Stimulated activated CD4-positive, alpha-beta T cell treated with anti-CD3 and anti-CD28 coated beads, Interleukin-4, amount 100 ng/mL, for 48 hours (primary cell): ENCODE measurements at places on chromosomes 6 and 20.

- no peak for DNase-seq
Observed at GRCh38 chr20:53050338-53050737, 78.2 kb downstream of the TSHZ2 start.

GRCh38 chr20:41135187-41135887, 2.0 kb upstream of the PLCG1 start:
- DNase-seq: no peak

GRCh38 chr6:162560891-162561290, 166.7 kb downstream of the PRKN start:
- no peak for DNase-seq

- DNase-seq: no peak
Observed at GRCh38 chr20:3842348-3842930, 4.2 kb upstream of the MAVS start.

- DNase-seq: no peak
Observed at GRCh38 chr6:38370653-38371601, 268.8 kb downstream of the BTBD9 start.

DNA sequence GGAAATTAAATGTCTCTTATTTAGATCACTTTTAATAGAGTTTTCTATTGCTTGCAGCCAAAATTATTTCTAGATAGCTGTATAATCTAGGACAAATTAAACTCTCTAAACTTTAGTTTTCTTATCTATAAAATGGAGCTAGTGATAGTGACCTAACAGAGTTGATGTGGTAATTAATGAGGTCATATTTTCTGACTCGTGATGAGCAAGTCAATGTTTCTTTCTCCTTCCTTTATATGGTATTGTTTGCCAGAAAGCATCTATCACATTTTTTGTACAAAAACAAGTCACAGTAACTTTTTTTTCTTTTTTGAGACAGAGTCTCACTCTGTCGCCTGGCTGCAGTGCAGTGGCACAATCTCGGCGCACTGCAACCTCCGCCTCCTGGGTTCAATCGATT, 267.7 kb downstream of the FARS2 start:
- no peak for DNase-seq

DNA sequence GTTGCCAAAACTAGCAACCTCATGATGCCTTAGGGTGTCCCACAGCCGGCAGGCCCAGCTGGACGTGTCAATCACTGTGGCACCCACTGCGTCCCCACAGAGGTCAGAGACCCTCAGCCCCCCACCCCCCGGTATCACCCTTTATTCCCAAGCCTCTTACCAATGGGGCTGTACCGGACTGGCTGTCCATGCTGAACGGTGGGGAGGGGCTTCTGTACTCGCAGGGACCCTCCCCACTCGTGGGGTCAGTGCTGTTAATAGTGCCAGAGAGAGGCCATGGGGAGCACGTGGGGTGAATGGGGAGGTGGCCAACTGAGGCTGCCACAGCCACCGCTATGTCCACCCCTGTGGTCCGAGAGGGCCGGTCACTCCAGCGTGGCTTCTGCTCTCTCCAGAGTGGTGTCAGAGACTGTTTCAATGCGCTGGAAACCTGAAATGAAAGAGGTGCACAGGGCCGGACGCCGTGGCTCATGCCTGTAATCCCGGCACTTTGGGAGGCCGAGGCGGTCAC, 68.6 kb downstream of the THBS2 start:
- no peak for DNase-seq

DNA sequence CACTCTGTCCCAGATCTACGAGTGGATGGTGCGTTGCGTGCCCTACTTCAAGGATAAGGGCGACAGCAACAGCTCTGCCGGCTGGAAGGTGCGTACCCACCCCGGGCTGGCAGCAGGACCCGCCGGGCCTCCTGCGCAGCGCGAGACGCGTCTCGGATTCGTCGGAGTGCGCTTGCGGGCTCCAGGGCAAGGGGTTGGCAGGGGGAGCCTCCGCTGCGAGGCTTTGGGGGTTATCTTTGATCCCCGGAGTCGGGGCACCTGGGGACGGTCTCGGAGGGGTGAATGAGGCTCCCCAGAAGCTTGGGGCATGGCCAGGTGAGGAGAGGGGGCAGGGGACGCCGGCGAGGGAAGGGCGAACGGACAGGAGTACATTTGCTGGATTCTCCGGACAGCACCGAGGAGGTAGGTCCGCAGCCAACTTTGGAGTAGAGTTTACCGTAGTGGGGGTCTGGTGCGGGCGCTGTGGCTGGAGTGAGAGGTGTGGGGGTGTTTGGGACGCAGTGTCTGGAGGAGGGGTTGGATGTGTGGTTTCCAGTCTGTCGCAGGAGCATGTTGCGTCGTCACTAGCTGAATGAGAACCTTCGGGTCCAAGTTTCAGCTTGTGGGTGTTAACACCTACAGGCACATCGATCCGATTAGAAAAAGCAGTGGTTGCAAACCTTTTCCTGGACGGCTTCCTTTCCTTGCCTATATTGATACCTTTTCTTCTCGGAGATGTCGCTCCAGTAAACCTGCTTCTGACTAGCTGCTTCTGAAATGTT, 1.2 kb downstream of the FOXO3 start:
- no peak for DNase-seq

DNA sequence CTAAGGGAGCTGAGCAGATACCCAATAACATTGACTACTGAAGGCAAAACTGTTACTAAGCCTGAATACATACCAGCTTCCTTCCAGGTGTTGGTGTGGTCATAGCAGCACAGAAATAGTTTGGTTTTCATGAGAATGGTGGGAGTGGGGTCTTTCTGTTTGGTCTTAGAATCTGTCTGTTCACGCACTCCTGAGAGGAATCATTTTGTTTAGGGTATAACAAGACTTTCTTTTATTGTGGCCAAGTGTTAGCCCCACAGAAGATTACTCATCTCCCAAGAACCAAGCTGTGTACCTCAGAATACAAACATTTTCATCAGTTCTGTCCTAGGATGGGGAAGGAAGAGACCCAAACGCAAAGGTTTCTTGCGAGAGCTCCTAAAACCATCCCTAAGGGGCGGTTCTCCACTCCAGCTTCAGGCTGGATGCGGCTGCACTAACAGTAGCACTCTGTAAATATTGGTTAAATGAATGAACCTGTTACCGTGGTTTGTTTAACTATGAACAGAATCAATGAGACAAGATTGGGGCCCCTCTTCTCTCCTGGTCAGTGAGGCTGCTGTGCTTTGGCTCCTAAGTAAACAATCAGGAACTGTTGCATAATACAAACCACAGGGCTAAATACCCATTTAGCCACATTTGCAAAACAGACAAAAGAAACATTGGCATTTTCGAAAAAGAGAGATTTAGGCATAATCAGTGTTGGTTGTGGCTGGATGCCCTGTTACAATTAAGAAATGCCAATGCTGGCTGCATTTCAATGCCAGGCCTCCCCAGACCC, 44.9 kb downstream of the SNAP25 start:
- no peak for DNase-seq

- no peak for DNase-seq
Observed at GRCh38 chr6:159110013-159110412, 59.2 kb upstream of the FNDC1 start.

GRCh38 chr20:4014031-4014474, 1.3 kb downstream of the RNF24 start:
- no peak for DNase-seq

- no peak for DNase-seq
Observed at GRCh38 chr6:16183187-16183664, 54.3 kb downstream of the MYLIP start.

GRCh38 chr6:166809721-166810120, 146.6 kb downstream of the RNASET2 start:
- no peak for DNase-seq
